ENCODE measurements at places on chromosomes 6 and 20.

DNA sequence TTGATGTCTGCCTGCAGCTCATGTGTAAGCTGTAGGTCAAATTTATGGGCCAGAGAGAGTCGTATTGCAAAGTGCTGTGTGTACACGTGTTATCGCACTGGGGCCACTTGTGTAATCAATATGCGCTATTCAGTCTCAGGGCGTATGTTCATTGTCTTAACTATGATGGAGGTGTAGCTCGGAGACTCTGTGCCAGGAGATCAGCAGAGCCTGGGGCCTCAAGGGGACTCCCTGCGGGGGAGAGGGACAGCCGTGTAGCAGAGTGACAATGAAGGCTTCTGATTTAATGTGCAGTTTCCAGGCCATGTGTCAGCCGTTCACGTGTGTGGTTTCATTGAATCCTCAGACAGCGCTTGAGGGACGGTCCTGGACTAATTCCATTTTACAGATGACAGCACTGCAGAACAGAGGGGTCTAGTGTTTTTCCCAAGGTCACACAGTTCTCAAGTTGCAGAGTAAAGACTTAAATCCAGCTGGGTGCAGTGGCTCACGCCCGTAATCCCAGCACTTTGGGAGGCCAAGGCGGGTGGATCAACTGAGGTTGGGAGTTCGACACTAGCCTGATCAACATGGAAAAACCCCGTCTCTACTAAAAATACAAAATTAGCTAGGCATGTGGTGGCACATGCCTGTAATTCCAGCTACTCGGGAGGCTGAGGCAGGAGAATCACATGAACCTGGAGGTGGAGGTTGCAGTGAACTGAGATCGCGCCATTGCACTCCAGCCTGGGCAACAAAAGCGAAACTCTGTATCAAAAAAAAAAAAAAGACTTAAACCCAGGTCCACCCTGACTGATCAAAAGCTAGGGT, 242.5 kb downstream of the PREX1 start:
- DNase-seq, result no peak

DNA sequence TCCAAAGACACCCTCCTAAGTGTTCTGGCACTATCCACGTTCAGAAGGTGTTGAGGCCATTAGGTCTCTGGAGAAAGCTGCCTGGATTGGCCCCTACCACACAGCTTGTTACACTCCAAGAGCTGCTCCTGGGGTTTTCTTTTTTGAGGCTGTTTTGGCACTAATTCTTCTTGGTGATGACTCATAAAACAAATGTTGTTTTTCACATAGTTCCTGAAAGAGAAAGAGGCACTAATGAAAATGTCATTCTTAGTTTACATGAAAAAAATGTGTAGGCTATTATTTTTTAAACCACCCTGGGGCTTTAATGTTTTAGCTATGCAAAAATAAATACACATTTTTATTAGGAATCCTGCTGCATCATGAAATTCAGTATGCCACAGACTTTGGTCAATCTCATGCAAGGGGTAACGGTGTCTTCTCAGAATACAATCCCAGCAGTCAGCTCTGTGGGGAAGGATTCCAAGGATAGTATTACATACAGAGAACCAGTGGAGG, 38.1 kb downstream of the TBPL1 start:
- peak; percentile 76 for DNase-seq

DNA sequence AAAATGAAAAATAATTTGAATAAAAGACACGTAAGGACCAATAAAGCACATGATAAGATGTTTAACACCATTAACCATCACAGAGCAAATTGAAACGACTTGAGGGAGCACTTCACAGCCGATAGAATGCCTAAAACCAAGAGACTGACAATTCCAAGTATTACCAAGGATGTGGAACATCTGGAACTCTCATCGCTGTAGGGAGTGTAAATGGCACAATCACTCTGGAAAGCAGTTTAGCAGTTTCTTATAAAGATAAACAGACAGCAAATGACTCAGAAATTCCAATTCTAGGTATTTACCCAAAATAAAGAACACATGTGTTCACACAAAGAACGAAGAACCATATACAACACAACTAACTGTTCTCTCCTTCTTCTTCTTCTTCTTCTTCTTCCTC, 8.5 kb upstream of the UBD start:
- DNase-seq, result peak; percentile 15

- DNase-seq, result peak; percentile 71
Measured at GRCh38 chr20:57514273-57514751, 10.6 kb downstream of the CTCFL start.

- DNase-seq, result no peak
Measured at GRCh38 chr6:80862756-80863155, 756.3 kb downstream of the BCKDHB start.

- DNase-seq, result peak; percentile 5
Measured at GRCh38 chr20:7346562-7346961, 579.1 kb downstream of the BMP2 start.

- DNase-seq, result peak; percentile 20
Measured at GRCh38 chr20:5888041-5888440, 62.3 kb downstream of the TRMT6 start.

DNA sequence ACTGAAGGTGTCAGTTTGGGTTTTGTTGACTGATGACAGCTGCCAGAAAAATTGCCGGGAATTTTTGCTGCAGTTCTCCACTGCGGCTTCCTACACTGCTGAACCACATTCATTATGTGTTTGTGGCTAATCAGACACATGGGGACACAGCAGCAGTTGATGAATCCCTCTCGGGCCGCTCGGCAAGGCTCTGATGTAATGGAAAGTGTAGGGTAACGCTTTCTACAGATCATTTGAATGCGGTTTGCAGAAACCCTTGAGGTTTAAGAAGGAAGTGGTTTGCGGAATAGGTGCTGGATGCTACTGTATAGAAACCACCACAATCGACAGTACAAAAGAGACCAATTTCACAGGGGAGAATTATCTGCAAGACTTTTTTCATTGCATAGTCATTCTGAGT, 138.7 kb upstream of the SASH1 start:
- peak; percentile 72 for DNase-seq

GRCh38 chr20:23644164-23644563, 6.4 kb upstream of the CST3 start:
- DNase-seq, result no peak

DNA sequence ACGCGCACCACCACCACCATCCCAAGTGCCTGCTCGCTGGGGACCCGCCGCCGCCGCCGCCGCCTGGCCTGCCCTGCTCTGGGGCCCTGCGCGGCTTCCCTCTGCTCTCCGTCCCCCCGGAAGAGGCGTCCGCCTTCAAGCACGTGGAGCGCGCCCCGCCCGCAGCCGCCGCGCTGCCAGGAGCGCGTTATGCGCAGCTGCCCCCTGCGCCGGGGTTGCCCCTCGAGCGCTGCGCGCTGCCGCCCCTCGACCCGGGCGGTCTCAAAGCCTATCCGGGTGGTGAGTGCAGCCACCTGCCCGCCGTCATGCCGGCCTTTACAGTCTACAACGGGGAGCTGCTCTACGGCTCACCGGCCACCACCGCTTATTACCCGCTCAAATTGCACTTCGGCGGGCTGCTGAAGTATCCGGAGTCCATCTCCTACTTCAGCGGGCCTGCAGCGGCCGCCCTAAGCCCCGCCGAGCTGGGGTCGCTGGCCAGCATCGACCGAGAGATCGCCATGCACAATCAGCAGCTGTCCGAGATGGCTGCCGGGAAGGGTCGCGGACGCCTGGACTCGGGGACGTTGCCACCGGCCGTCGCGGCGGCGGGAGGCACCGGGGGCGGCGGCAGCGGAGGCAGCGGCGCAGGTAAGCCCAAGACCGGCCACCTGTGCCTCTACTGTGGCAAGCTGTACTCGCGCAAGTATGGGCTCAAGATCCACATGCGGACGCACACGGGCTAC, 7.2 kb downstream of the PRDM13 start:
- no peak for DNase-seq

DNA sequence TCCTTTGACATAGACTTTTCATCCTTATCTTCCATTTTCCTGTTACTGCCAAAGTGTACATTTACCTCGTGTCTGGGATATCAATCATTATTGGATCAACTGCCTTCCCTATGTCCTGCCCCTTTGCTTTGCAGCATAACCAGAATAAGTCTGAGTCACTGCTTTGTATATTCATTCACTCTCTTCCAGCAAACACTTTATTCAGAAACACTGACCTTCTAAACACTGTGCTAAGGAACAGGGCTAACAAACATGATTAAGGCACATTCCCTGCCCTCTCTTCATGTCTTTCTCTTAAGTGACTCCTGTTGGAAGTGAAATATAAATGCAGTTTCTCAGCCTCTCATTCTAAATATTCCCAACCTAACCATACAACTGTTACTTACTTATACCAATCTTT, 66.9 kb downstream of the COL19A1 start:
- DNase-seq, result no peak

GRCh38 chr20:34528921-34529297, 12.7 kb downstream of the DYNLRB1 start:
- no peak for DNase-seq

- DNase-seq, result peak; percentile 93
Measured at GRCh38 chr6:21856456-21856825, 262.9 kb downstream of the SOX4 start.

GRCh38 chr6:43578748-43579147, 2.8 kb downstream of the POLH start:
- peak; percentile 28 for DNase-seq

DNA sequence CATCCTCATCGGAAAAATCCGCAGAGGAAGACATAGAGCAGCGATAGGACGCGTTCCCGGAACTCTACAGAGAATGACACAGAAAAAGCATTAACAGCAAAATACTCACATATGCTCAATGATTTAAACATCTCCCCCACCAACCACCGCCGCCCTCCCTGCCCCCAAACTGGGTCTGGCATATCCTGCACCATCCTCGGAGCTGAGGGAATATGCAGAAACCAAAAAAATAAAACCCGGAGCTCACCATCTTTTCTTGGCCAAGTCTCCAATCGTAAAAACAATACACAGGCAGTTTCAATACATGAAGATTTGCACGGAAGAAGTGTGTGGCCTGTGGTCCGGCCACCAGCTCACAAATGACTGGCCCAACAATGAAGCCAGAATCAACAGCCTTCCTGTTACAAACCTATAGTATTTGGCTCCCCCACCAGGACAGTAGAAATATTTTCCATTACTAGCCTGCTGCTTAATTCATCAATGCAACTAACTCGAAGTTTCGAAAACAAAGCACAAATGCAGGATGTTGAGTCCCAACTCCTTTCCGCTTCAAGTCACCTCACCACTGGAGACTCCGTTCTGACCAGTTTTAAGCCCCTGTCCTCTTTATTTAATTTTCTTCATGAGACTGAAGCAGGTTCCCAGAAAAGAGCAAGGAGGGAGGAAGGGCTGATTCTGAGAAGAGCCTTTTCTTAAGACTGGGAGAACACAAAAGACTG, 103.2 kb upstream of the BEND6 start:
- DNase-seq, result peak; percentile 91

- no peak for DNase-seq
Measured at GRCh38 chr20:10511170-10511508, 76.0 kb downstream of the SLX4IP start.

- peak; percentile 95 for DNase-seq
Measured at GRCh38 chr20:37223053-37223452, 38.6 kb downstream of the GHRH start.

DNA sequence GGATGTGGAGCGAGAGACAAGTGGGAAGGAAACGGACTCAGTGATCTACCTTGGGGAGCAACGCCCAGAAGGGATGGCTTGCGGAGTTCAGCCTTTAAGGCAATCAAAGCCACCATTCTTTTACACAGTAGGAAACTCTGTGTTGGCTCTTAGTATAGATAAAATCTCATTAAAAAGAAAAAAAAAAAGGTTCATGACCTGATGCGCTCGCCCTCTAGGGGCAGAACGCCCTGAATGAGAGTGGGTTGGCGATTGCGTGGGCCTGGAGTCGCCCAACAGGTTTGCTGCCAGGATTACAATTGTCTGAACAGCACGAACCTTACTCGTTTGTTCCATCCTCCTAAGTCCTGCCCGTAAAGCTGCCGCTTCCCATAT, 1.2 kb downstream of the TPD52L1 start:
- DNase-seq, result peak; percentile 25

DNA sequence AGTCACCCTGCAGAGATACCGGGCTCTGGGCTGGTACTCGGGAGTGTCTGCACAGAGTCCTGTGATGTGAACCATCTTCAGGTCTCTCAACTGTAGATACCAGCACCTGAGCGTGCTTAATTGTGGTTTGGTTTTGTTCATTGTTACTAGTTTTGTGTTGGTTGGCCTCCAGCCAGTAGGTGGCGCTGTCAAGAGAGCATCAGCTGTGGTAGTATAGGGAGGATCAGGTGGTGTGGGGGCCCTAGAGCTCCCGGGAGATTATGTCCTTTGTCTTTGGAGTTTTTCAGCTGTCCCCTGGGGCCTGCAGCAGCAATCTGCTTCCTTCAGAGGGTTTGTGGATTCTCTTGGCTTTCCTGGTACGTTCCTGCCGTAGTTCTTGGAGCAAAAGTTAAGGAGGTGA, 67.9 kb downstream of the CDYL start:
- DNase-seq, result no peak

- DNase-seq, result no peak
Measured at GRCh38 chr6:39785281-39785680, 6.9 kb upstream of the DAAM2 start.

DNA sequence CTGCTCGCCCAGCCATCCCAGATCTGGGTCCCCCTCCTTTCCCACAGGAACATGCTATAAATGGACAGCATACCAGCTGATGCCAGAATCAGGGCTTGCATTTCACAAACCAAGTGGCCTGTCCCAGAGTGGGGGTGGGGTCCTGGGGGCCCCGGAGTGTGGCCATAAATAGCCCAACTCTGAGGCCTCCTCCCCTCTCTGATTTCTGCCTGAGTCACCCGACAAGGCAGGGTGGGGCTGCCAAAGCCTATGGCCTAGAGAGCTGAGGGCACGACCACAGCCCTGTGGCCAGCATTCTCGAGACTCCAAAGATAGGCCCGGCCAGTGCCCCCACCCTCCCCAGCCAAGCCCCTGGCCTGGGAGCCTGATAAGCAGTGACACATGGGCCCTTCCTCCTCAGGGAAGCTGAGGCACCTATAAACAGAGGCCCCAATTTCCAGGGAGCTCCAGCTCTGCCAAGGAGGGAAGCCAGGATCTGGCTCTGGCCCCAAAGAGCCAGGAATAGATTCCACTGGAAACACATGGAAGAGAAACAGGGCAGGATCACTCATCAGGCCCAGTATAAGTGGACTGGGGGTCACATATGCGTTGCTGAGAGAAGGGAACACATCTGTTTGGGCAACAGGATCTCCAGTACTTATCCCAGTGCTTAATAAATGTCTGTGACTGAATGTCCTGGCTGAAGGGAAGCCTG, 20.3 kb downstream of the SNTA1 start:
- DNase-seq, result peak; percentile 82

DNA sequence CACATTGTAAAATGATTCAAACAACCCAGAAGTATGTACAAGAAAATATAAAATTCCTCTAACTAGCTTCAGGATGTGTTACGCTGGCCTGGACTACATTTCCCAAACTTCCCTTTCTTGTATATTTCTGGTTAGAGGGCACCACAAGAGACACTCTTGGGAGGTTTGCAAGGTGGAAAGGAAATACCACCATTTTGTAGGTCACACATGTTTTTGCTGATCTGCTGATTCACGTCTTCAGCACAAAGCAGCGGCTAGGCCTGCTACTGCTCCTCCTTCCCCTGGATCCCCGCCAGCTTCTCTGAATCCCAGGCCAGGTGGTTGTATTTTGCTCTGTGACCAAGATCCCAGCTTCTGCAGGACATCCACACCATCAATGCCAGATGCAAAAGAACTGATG, 104.2 kb downstream of the AGPAT4 start:
- peak; percentile 96 for DNase-seq

GRCh38 chr20:33685328-33686099, 671 bp downstream of the E2F1 start:
- DNase-seq, result peak; percentile 29

Measured in fibroblast of mammary gland (primary cell).